Activated T-cell treated with anti-CD3 and anti-CD28 coated beads for 4 hours (primary cell): ENCODE measurements at places on chromosomes 3 and 15.

DNA sequence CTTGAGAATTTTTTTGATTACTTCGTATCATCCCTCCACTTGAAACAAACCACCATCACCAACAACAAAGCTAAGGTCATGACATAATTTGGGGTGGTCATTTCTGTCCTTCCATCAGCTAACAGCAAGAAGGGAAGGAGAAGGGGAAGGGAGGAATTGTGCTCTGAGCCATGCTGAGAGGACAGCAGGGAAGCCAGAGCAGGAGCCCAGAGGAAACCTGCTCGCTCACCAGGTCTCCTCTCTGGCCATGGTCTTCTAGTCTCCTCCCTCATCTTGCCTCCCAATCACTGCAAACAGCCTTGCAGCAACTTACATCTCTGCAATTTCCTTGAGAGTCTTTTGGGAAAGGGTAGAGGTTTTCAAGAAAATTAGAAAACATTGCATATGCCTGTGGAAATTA is 196.7 kb downstream of the SSR3 start:
- DNase-seq = no peak

DNA sequence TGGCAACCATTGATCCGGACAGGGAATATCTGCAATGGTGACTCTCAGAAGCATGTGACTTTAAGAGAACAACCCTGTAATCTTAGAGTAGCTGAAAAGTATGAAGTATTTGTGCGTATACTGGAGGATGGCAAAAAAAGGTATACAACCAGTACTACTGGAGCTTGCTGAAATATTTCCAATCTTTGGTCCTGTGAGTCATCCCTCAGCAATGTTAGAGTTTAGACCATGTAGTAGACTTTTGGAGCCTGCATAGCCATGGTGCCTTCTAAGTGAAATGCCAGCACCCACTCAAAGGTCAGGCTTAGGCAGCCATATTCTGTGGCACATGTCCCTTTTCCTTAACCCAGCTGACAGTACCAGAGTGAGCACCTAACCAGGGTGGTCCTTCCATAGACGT is 429.4 kb downstream of the NTRK3 start:
- no peak for DNase-seq

GRCh38 chr15:66646308-66646707 is 55.7 kb upstream of the SMAD6 start:
- no peak for DNase-seq

DNA sequence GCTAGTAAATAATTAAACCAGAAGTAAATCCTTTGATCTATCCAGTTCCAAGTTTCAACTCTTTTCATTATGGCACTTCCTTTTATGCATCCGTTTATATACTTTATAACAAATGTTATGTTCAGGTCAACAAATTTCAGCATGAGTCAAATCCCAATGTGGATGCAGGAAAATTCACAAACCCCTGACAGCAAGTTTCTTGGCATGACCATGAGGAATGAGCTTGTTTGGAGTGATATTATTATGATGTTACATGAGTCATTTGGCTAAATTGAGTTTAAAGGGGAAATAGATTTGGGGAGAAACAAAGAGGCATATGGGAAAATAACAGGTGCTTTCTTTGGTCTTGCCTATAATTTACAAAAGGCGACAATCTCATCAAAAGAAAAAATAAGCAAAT is 32.1 kb upstream of the KCNMB2 start:
- DNase-seq = no peak

GRCh38 chr15:68235022-68235421 is 5.5 kb upstream of the CLN6 start:
- no peak for DNase-seq

GRCh38 chr15:97874139-97874538 is 86.4 kb upstream of the ARRDC4 start:
- no peak for DNase-seq

DNA sequence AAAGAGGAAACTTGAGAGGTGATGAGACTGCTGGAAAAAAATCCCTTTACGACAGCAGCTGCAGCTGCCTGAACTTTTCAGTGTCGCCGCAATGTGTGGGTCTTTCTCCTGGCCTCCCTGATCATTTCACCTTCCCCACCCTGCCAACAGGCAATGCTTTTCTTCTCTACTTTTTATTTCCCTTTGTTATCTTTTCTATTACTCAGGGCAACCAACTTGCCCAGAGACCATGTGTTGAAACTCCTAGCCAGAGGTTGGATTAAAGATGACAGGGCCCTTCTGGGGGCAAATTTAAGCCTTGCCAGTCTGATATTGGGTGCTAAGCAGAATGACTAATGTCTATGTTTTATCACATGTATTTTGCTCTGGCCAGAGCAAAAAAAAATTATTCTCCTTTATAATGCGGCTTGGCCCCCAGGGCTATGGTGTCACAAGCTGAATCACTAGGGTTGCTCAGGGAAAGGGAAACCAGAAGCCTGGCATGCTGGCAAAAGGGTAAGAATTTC is 51.5 kb upstream of the CFAP20DC start:
- no peak for DNase-seq

- no peak for DNase-seq
Observed at GRCh38 chr15:41851755-41852370, 13.2 kb downstream of the PLA2G4B start.

GRCh38 chr3:53180305-53181023 is 19.5 kb downstream of the PRKCD start:
- DNase-seq = no peak

DNA sequence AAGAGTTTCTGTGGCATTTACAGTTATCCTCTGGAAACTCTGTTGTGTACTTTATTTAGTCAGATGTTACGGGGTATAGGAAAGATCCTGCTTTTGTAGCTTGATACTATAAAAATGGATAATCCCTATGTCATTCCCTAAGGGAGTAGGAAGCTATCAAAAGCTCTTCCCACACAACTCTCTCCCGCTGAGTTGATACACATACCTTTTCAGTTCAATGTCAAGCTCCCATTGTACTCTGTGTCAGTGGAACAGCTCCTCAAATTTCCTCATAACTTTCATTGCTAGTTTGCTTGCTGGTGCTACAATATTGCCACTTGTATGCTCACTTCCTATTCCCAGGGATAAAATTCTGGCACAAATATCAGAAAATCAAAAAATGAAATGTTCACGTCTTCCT is 893.3 kb upstream of the GBE1 start:
- DNase-seq = no peak

DNA sequence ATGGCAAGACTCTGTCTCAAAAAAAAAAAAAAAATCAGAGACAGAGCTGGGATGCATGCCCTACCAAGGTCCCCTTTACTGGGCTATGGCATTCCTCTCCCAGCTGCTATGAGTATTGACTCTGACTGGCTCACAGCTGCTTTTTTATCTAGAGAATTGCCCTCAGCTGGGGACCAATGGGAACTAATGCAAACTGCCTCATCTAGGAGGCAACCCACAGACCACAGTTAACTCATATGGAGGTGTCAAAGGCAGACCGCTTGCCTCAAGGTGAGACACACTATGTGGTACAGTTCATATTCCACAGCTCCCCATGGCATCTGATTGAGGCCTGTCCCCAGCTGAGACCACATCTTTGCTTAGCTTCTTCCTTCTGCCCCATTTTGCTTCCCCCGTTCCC is 183.5 kb upstream of the EOMES start:
- no peak for DNase-seq

DNA sequence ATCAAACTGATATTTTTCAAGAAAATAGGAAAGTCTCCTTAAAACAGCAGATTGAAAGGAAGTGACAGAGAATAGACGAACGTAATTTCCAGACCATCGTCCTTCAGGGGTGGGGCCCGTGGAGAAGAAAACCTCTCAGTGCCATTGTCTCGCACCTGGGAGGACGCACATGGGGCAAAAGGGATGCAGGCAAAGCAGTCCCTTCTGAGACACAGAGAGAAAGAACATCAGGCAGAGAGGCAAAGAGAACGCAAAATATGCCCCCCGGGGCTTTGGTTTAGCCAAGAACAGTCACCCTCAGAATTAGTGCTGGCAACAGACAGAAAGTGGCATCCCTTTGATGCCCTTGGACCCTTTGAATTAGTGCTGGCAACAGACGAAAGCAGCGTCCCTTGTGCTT is 37.0 kb downstream of the MUC20 start:
- no peak for DNase-seq

GRCh38 chr15:99037646-99038045 is 30.1 kb upstream of the PGPEP1L start:
- DNase-seq = no peak

DNA sequence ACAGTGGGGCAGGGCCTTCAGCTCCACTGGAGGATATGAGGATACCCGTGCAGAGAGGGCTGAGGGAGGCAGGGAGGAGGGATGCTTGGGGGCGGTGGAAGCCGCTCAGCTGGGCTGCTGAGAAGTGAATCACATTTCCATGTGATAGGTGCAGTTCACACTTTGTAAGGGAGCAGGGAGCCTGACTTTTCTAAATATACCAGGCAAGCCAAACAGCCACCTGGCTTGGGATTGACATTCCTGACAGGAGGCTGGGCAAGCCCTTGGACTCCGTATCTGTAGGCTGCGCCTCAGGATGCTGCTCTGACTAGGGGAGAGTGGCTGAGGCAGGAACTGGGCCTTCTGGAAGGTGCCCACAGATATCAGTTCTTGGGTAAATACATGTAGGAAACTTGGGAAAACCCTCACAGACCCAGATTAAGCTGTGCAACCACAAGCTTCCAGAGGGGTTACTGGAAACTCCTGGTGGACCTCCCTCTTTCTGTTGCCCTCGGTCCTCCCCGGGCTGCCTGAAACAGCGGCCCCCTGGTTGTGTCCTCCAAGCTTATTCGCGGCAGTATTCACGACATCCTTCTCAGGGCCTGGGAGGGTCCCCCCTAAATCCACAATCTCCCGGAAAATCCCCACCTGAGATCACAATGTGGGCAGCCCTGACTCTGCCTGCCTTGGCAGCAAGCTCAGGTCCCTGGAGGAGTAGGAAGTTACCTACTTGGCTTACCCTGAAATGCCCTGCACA is 33.0 kb upstream of the ADCY5 start:
- no peak for DNase-seq

GRCh38 chr3:141249041-141249440 is 17.4 kb downstream of the PXYLP1 start:
- DNase-seq = no peak

DNA sequence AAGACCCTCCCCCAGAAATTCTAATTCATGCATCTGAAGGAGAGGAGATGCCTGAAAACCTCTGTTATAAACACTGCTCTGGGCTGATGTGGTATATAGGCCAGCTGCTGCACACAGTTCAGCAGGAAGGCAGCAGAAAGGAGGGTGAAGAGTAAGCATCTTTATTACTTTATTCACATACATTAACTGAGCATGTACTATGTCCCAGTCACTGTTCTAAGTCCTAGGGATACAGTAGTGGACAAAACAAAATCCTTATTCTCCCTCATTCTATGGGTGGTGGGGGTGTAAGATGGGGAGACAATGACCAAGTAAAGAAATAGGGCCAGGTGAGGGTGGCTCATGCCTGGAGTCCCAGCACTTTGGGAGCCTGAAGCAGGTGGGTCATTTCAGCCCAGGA is 17.8 kb upstream of the CHRNB4 start:
- no peak for DNase-seq

DNA sequence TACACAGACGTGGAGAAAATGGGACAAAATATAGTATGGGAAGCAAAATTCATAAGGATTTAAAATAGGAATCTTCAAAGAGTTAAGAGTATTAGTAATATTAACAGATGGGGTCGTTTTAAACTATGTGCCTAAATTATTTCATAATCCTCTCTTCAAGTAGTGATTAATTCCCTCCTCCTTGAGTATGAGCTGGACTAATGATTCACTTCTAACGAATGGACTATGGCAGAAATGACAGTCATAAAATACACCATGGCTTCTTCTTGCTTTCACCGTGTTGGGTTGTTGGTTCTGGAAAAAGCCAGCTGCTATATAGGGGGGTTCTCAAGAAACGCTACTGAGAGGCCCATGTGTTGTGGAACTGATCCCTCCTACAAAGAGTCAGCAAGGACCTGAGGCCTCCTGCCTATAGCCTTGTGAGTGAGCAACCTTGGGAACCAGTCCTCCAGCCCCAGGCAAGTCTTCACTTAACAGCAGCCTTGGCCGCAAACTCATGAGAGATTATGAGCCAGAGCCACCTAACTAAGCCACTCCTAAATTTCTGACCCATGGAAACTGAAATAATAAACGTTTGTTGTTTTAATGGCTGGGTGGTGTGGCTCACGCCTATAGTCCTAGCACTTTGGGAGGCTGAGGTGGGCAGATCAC is 64.8 kb upstream of the ABHD2 start:
- no peak for DNase-seq

DNA sequence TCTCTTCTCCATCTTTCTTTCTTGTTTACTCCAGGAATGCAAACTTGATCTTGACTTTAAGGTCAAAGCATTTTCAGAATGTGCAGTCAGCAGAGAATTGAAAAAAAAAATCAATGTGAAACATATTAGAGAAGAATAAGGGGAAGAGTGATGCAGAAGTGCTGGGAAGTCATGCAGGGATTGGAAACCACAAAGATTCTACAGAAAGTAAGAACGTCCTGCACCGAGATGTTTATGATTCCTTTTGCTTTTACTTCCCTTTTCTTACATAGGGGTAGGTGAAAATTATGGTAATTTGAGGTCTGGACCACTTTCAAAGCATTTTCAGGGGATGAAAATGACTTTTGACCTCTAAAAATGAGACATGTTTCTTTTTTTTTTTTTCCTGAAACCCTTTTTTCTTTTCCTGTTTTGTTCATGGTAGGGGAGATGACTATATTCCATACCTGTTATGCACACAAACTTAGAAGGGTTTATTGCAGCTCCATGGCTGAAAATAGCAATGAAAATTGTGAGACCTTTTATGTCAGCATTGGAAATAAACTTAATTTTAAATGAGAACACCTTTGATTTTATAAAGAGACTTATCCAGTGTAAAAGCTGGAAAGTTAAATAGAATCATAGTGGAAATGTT is 623.5 kb upstream of the TBL1XR1 start:
- no peak for DNase-seq

DNA sequence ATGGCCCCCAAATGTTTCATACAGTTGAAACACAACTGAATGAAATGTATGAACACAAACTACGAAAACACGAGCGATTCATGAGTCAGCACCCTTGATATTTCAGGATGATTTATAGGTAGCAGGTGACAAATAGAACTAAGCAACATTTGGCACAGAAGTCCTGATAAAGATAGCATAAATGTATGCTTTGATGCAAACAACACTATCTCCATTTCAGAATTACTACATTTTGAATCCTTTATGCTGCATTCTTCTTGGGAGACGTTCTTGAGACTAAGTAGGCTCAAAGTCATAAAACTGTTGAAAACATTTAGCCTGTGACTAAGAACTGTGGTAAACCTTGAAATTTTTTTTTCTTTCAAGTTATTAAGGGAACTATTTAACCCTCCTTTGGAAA is 200.3 kb upstream of the ICE2 start:
- DNase-seq = no peak

DNA sequence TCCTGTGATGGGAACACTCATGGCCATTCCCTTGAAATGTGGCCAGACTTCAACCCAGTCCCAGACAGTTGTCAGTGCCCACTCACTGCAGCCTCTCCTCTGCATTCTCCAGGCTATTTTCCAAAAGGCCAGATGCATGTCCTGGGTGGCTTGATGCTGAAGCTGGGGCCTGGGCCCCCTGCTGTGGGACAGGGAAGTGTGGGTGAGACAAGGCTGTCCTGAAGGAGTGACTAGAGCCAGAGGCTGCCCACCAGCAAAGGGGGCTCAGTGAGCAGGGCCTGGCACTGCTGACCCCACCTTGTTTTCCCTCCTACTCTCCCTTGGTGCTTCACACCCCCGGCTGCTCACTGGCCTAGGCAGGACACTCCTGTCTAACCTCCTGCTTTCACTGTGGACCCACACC is 11.9 kb downstream of the CISH start:
- no peak for DNase-seq

GRCh38 chr3:2741516-2741915 is 368.7 kb downstream of the IL5RA start:
- no peak for DNase-seq

GRCh38 chr3:157156837-157157635 is 2.9 kb downstream of the CCNL1 start:
- no peak for DNase-seq

- no peak for DNase-seq
Observed at GRCh38 chr3:97712919-97713318, 51.6 kb upstream of the ARL6 start.
